Fibroblast of skin of back (primary cell): ENCODE measurements at places on chromosomes 6 and 20.

DNA sequence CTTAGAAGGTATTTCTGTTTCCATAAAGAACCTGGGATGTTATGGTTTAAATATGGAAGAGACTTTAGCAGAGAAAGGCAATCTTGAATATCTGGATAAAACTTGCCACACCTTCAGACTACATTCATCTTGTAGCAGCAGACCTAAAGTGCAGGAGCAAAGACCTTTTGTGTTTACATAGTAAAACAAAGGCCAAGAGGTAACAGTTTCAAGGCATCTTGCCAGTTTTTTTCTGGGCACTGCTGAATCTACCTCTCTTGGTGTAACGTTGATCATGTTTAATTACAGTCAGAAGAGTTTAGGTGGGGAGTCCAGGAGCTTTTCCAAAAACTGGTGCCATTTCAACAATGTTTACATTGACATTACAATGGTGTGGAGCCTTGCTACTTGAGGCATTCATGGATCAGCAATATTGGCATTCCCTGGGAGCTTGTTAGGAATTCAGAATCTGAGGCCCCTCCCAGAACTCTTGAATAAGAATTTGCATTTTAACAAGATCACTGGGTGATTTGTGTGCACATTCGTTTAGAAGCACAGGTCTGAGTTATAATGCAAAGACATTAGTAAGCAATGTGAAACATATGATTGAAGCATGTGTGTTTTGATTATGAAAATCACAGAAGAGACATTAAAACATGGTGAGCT, 94.5 kb downstream of the F13A1 start:
- DNase-seq: no peak

GRCh38 chr20:14979453-14979986, 642.1 kb upstream of the FLRT3 start:
- DNase-seq: no peak

DNA sequence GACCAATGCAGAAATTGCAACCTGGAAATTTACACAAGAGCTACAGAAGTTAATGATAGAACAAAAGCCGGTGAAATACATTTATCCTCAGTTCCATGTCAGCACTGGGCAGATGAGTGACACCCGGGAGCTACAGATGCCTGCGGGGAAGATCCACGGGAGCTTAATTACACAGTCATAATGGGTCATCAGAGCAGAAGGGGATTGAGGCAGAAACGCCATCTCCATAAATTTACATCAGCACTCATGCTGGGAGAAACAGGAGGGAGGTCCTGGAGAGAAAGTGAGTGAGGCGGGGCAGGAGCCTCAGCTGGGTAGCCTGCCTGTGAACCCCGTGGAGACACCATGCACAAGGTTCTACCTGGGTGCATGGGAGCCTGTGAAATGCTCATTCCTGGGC, 37.6 kb upstream of the CST7 start:
- DNase-seq: no peak

DNA sequence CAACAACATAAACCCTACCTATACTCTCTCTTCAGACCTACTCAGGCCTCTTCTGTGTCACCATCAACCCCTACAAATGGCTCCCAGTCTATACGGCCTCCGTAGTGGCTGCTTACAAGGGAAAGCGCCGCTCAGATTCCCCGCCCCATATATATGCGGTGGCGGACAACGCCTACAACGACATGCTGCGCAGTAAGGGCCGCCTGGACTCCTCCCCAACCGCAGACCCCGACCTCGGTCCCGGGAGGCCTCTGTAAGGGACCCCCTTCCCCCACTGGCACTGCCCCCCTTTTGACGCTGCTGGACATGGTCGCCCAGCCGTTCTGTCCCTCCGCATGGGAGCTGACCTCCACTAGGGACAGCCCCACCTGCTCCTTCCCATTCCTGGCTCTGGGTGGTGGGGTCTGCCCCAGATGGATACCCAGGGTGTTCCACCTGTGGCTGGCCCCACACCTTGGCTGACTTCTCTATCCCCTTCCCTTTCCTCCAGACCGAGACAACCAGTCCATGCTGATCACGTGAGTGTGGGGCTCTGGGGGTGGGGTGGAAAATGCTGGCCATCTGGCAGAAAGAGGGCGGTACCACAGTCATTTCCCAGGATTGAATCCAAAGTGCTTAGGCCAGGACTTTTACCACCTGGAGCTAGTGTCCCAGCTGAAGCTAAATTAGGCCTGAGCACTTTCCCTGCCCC, 25.0 kb downstream of the MYH7B start:
- no peak for DNase-seq

GRCh38 chr20:57593134-57593886, 26.9 kb downstream of the ZBP1 start:
- DNase-seq: no peak
